Thyroid gland (tissue), 4 donors: ENCODE measurements at places on chromosomes 11 and 22. TPM values are rescaled to one million over a fixed set of nuclear protein-coding genes. Genes with fewer than 3 reads are reported as not detected.

Gene TENM4
- total RNA-seq = 83.3 TPM

Gene USP35
- 14.8 TPM for total RNA-seq

Gene RSF1
- 55.0 TPM for total RNA-seq

Gene LRRC56
- 2.6 TPM for total RNA-seq

Gene CTSW
- total RNA-seq = 0.67 TPM

Gene SCGB1C1
- total RNA-seq = not detected

Gene HIRA
- 121 TPM for total RNA-seq

DNA sequence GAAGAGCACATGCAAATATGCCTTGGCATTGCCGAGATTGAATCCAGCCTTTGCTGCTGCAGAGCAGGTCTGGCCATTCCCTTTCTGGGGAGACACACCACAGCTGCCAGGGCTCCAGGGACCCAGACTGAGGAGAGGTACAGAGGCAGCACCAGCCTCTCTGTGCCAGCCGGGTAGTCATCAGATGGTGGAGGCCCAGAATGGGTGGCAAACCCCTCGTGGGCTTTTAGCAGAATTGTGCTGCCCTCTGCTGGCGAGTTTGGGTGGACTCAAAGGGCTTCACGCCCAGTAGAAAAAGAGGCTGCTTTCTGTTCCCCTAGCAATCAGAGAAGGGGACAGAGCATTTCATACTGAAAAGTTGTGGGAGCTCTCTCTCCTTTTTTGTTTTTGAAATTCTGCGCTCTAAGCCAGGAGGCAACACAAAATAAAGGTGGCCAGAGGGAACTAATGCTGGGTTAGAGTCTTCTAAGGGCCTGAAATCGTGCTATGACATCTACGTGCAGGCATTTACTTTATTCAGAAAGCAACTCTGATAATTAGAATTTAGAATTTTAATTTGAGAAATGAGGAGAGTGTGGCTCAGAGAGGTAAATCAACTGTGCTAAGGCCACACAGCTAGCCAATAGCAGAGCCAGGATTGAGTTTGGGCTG, 158.8 kb upstream of the NAV2 start:
- no peak overlapping the region for H3K27ac ChIP-seq
- no peak overlapping the region for H3K4me3 ChIP-seq
- DNase-seq = peak; percentile 89
- H3K4me1 ChIP-seq = peaks cover 34% of the 10 kb centered on the region

GRCh38 chr11:122002047-122002446, 114.0 kb downstream of the BLID start:
- H3K4me1 ChIP-seq = no peaks in the 10 kb centered on the region
- DNase-seq = no peak
- H3K27ac ChIP-seq = no peak overlapping the region
- H3K27me3 ChIP-seq = no peaks in the 10 kb centered on the region
- H3K4me3 ChIP-seq = no peak overlapping the region
- H3K36me3 ChIP-seq = no peaks in the 10 kb centered on the region

GRCh38 chr22:23175817-23176644, 4.3 kb upstream of the BCR start:
- peaks cover 11% of the 10 kb centered on the region for H3K4me1 ChIP-seq
- H3K27ac ChIP-seq = no peak overlapping the region
- no peaks in the 10 kb centered on the region for H3K36me3 ChIP-seq

DNA sequence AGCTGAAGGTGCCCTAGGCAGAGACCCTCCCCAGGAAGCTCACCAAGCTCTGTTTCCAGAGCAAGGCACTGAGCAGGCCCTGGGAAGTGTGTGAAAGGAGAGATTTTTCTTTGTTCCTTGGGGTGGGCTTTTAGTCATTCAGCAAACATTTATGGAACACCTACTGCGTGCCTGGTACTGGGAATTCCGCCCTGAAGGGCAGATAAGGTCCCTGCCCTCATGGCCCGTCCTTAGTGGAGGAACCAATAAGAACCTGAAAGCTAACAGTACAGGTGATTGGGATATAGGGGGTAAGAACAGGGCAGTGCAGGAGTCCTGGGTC, 3.9 kb downstream of the TMEM134 start:
- no peaks in the 10 kb centered on the region for H3K36me3 ChIP-seq
- peak overlapping the region; percentile 99 for H3K27ac ChIP-seq
- peak overlapping the region; percentile 56 for H3K4me3 ChIP-seq
- peaks cover 53% of the 10 kb centered on the region for H3K4me1 ChIP-seq

DNA sequence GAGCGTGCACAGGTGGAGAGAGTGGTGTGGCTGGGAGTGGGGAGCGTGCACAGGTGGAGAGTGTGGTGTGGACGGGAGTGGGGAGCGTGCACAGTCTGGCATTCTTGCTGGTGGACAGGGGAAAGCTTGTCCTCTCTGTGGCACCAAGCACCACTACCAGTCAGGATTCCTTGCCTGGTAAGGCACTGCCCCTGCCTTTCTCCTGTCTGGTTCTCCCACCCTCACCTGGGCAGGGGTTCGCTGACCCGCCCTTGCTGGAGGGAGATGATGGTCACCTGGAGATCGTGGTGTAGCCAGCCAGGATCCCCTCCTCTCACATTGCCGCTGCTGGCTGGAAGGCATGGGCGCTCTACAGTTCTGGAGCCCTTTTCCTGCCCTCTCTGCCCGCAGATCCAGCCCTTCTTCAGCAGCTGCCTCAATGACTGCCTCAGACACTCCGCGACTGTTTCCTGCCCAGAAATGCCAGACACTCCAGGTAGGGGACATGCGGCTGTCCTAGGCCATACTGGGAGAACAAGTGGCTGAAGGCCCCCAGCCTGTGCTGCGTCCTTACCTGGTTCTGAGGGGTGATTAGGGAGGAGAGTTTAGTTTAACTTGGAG, 16.7 kb downstream of the TMEM121B start:
- H3K4me3 ChIP-seq = no peak overlapping the region
- peaks cover 44% of the 10 kb centered on the region for H3K36me3 ChIP-seq
- DNase-seq = no peak
- H3K4me1 ChIP-seq = peaks cover 6% of the 10 kb centered on the region

- H3K27me3 ChIP-seq = no peaks in the 10 kb centered on the region
- no peaks in the 10 kb centered on the region for H3K4me1 ChIP-seq
- H3K27ac ChIP-seq = no peak overlapping the region
- DNase-seq = no peak
- no peaks in the 10 kb centered on the region for H3K36me3 ChIP-seq
Observed at GRCh38 chr11:126523441-126524205, 168.1 kb downstream of the ST3GAL4 start.

GRCh38 chr11:76056876-76057275, 149.4 kb downstream of the WNT11 start:
- no peak overlapping the region for H3K4me3 ChIP-seq
- no peak overlapping the region for H3K27ac ChIP-seq
- no peaks in the 10 kb centered on the region for H3K4me1 ChIP-seq
- DNase-seq = no peak

GRCh38 chr11:8086571-8086970, 5.6 kb downstream of the TUB start:
- H3K27me3 ChIP-seq = no peaks in the 10 kb centered on the region
- no peak for DNase-seq
- H3K4me3 ChIP-seq = no peak overlapping the region
- H3K4me1 ChIP-seq = peaks cover 36% of the 10 kb centered on the region
- H3K27ac ChIP-seq = no peak overlapping the region
- H3K36me3 ChIP-seq = no peaks in the 10 kb centered on the region

- no peak for DNase-seq
- peak overlapping the region; percentile 83 for H3K27ac ChIP-seq
- H3K36me3 ChIP-seq = no peaks in the 10 kb centered on the region
- peaks cover 66% of the 10 kb centered on the region for H3K4me1 ChIP-seq
Observed at GRCh38 chr22:26563022-26563421, 26.9 kb downstream of the TPST2 start.

DNA sequence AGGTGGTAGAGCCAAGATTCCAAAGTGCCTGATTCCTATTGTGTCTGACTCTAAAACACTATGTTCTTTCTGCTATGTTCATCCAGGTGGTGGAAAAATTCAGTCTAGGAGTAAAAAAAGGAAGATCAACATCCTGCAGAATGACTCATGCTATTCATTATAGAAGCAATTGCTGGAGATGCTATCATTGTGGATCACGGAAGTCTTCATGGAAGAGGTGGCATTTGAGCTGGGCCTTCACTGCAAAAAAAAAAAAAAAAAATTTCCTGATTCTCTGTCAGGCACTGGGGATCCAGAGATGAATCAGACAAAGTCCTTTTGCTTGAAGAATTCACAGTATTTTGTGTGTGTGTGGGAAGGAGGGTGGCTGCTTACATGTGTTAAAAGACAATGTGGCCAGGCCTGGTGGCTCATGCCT, 1.4 kb upstream of the UVRAG start:
- peak overlapping the region; percentile 94 for H3K27ac ChIP-seq
- H3K27me3 ChIP-seq = no peaks in the 10 kb centered on the region
- peaks cover 16% of the 10 kb centered on the region for H3K4me1 ChIP-seq
- no peaks in the 10 kb centered on the region for H3K36me3 ChIP-seq
